ENCODE measurements at places on chromosomes 12 and 14.

DNA sequence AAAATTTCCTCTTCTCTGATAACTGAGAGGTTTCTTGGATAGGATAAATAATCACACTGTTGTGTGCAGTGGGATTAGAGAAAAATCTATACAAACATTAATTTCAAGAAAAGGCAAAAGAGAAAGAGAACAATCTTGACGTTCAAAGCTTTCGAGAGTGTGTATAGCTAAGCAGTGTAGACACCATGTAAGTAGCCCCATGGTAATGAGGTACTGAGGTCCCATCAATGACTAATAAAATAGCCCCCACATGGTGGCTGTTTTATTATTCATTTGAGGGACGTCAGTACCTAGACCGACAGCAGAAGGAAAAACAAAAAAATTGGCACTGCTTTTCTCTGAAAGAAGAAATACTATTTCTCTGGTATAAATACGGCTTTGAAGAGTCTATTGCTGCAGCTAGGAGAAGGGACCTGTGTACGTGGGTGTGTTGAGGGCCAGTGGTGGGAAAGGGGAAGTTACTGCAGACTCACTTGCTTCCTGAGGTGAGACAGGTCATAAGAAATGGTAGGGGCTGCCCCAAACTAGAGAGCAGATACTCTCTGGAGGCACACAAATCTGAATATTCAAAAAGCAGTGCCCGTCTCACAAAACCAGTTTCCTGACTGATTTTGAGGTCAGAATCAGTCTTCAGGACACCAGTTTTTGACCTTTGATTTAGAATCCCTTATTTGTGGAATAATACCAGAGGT is 339.8 kb downstream of the EMP1 start:
- no peak for DNase-seq

DNA sequence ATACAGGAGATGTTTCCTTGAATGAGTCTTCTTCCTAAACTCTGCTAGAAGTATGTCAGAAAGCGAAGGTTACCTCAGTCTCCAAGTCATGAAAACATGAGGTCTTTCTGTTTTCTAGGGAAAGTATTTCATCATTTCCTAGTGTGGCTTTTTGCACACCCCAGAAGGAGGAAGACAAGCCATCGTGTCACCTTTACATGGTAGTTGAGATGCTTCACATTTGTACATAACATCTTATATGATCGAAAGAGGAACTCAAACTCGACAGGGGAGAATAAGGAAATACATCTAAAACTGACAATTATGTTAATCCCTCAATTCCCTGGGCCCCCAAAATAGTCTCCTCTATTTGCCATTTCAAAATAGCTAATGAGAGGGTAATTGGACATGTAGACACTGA is 214.1 kb upstream of the PLEKHG7 start:
- no peak for DNase-seq

DNA sequence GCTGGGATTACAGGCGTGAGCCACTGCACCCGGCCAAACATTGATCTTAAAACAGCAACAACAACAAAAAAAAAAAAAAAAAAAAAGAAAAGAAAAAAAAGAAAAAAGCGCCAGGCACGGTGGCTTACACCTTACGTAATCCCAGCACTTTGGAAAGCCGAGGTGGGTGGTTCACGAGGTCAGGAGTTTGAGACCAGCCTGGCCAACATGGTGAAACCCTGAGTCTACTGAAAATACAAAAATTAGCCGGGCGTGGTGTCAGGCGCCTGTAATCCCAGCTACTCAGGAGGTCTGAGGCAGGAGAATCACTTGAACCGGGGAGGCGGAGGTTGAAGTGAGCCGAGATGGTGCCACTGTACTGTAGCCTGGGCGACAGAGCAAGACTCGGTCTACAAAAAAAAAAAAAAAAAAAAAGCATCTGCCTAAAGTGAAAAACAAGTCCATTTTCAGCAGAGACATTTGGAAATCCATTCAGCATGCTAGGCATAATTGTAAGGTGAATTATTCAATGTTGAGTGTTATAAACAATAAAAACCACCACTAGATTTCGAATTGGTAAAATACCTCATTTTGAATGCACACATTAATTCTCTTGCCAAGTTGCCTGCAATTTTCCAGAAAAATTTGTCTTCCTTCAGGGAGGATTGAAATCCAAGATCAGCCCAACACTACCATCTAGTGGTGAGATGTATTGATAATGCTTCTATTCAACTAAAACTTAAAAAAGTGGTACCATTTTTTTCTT is 8.0 kb upstream of the CERS5 start:
- DNase-seq: no peak

GRCh38 chr12:115993737-115994136 is 283.8 kb downstream of the MED13L start:
- DNase-seq: no peak

DNA sequence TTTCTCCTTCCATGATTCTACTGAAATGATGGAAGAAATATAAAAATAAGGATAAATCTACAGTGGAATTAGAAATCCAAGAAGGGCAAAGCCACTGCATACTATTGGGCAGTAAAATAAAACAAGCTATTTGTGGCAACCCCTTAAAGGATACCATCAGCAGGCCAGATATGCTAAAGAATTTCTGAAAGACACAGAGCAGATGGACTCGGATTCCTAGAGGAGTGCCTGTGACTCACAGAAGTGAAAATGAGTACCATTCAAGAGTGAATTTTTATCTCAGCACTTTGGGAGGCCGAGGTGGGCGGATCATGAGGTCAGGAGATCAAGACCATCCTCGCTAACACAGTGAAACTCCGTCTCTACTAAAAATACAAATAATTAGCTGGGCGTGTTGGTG is 318.1 kb downstream of the LRIG3 start:
- no peak for DNase-seq

DNA sequence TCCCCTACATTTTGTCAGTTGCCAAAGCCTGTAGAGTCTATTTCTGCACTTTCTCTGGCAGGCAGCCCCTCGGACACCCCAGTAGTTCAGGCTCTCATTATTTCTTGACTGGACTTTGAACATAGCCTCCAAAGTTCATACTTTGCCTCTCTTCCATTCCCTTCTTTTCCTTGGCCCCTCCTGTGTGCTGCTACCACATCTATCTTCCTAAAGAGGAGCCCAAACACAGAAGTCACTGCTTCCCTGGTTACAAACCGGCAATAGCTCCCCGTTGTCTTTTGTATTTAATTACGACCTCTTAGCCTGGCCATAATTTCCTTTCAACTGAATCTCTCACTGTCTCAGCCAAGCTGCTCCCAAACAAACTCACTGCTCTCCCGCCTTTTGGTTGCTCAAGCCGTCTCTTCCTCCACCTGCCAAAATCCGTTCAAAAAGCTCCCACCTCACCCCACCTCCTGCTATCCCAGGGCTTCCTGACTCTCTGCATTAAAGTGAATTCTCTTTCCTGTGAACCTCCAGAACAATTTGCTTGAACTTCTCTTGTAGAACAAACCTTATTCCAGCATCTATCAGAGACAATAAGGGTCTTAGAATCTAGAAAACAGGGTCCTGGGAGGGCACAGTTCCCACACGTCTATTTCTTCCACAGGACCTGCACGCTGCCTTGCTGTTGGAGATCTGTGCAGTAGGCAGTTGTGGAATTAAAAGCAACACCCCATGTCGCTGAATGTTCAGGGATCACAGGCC is 46.9 kb downstream of the PRMT8 start:
- DNase-seq: no peak

DNA sequence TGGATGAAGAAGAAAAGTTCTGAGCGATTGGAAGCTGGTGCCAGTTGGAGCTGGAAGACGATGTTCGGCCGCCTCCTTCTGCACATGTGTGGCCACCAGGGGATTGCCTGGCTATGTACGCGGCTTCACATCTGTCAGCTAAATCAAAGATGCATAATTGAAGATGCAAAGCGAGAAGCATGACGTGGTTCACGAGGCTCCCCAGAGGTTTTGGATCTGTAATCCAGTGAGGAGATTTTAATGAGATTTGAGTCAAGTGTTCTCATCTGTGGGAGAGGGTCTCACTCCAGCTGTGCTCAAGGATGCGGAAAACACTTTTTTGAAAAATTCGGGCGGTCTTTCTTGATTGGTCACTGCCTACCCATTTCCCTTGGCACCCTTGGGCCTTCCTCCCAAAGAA is 94.6 kb downstream of the PAX9 start:
- no peak for DNase-seq

- DNase-seq: no peak
Measured at GRCh38 chr14:36130186-36130585, 46.3 kb downstream of the PTCSC3 start.

DNA sequence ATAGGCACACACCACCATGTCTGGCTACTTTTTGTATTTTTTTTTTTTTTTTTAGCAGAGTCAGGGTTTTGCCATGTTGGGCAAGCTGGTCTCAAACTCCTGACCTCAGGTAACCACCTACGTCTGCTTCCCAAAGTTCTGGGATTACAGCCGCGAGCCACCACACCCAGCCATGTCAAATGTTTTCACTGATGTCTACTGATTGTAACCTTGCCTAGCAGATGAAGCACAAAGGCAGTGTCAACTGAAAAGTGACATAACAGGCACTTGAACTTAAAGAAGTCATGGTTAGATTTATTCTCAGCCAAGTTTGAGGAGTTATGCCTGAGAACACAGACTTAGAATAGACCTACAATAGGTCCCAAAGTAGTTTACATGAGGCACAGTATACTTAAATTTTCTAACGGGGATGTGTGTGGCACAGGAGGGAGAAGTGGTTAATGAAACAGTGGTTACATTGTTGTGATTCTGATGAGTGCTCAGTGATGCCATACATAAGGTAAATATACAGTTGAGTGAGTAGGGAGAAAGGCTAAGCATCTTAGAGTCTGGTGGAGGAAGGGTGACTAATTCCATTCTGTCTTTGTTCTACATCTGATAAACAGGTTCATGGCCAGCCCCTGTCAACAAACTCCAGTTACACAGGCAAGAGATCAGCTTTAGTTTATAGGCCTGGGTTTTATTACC is 12.6 kb upstream of the RNASE4 start:
- DNase-seq: no peak

DNA sequence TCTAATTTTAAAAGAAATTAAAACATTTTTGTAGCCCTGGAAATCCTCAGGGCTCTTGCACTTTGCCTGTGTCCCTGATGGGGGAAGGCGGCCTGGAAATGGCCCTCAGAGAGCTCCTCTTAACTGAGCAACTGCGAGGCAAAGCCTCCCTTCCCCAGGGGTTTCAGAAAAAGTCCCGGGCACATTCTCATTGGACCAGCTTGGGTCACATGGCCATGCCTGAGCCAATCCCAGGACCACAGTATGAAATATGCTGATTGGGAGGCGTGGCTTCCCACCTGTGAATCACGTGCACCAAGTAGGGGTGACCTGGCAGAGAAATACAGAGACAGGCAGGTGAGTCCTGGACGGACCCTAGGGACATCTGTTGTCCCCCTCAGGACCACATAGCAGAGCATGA is 90.4 kb upstream of the SFSWAP start:
- no peak for DNase-seq

- no peak for DNase-seq
Measured at GRCh38 chr12:105228494-105228893, 7.5 kb downstream of the APPL2 start.

DNA sequence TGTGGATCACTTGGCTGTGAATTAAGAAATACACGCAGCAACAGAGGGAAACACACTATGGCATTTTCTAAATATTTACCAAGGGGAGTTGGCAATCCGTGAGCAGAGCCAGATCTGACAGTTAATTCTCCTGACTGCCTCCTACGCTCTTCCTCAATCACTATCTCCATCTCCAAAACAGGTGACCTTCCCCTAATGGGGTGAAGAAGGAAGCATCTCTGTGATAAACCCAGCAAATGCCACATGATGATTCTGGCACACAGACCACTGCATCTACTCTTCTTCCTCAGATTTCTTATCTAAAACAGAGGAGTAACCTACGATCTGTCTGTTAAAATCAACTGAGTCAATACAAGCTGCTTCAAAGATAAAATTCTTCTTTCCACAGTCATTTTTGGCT is 4.4 kb downstream of the SPTB start:
- DNase-seq: no peak

DNA sequence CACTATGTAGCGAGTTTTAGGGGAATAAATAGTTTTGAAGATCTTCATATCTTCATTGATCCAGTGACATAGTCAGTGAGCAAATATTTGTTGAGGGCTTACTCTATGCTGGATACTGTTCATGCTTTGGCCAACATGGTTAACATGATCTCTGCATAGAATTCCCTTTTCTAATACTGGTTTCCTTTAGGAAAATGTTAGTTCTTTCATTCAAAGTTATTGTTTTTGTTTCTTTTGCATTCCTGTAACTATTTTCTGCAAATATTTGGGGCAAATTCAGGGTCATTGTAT is 226.5 kb downstream of the C12orf50 start:
- DNase-seq: no peak

DNA sequence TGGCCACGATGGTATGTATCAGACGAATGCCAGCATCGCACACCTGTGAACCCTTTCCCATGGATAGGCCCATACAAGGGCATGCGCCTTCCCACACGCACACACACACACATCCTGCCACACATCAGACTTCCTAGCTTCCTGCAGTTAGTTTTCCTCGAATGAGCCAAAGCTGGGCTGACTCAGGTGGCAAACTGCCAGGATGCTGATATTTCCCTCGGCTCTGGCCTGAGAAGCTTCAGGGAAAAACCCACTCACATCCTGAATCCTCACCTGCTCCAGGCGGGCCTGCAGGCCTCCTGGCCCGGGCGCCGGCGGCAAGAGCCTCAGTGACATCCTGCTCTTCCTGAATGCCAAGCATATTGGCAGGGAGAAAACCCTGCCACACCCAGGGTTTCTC is 22.4 kb downstream of the CALM1 start:
- DNase-seq: peak; percentile 72

DNA sequence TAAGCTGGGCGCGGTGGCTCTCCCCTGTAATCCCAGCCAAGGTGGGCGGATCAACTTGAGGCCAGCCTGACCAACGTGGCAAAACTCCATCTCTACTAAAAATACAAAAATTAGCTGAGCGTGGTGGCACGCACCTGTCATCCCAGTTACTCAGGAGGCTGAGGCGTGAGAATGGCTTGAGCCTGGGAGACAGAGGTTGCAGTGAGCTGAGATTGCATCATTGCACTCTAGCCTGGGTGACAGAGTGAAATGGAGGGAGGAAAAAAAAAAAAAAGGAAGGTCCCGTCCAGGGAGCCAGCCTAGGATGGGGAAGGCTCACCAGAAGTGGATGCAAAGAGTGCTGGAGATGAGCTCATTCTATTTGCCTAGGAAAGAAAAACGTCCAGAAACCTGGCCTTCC is 1.9 kb upstream of the CD27 start:
- DNase-seq: no peak

- no peak for DNase-seq
Measured at GRCh38 chr14:96790706-96791105, 6.5 kb upstream of the VRK1 start.

DNA sequence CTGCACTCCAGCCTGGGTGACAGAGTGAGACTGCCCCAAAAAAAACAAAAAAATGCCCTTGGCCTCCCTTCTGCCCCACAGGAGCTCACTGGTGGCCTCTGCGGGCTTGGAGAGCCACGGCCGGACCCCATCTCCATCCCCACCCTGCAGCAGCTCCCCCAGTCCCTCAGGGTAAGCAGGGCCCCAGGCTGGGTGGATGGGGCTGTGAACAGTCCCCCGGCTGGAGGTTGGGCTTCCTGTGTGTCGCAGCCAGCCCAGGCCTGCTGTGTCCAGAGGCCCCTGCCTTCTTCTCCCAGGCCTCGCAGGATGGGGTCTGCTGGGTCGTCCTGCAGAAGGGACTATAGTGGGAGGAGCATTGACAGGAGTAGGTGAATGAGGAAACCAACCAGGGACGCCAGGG is 15.4 kb upstream of the PUS1 start:
- no peak for DNase-seq
